ENCODE measurements at places on chromosomes 5 and 9. TPM values are rescaled to one million over a fixed set of nuclear protein-coding genes. Genes with fewer than 3 reads are reported as not detected.

Gene GOLGA2
- total RNA-seq = 46.5 TPM

Gene SYK
- total RNA-seq = 0.09 TPM

Gene AOPEP
- 162 TPM for total RNA-seq

Gene TRIM14
- 13.2 TPM for total RNA-seq

Gene OLFM1
- 10.3 TPM for total RNA-seq

Gene IL9
- not detected for total RNA-seq

Gene SH2D3C
- total RNA-seq = 0.06 TPM

Gene BHMT2
- total RNA-seq = not detected

Gene SLC23A1
- 1.5 TPM for total RNA-seq

Gene SLC4A9
- total RNA-seq = not detected

Gene ABO
- not detected for total RNA-seq

Gene ADAMTSL2
- total RNA-seq = not detected

Gene SLU7
- 37.2 TPM for total RNA-seq

Gene FAT2
- total RNA-seq = 0.01 TPM

Gene COL23A1
- not detected for total RNA-seq

Gene PAEP
- 0.14 TPM for total RNA-seq

Gene CBY3
- total RNA-seq = not detected

Gene DNM1
- total RNA-seq = 96.1 TPM

Gene MRPS30
- total RNA-seq = 38.4 TPM

Gene IFNA21
- total RNA-seq = not detected

Gene PCDHB3
- not detected for total RNA-seq

Gene PHF24
- 0.10 TPM for total RNA-seq

Gene CDH9
- total RNA-seq = not detected

Gene RANBP6
- total RNA-seq = 14.6 TPM

Gene SPATA6L
- total RNA-seq = 2.4 TPM

Gene DMRTA1
- 0.73 TPM for total RNA-seq

Gene SLC9A3
- 2.4 TPM for total RNA-seq

Gene PRDM9
- not detected for total RNA-seq

Gene GPRIN1
- total RNA-seq = 7.1 TPM

Gene IPPK
- total RNA-seq = 14.4 TPM

Gene TOR2A
- 15.4 TPM for total RNA-seq

Gene ADGRV1
- total RNA-seq = 0.69 TPM

Gene SHISAL2B
- not detected for total RNA-seq

Gene PRLR
- 0.09 TPM for total RNA-seq

Gene LRRC19
- not detected for total RNA-seq

Gene MLANA
- not detected for total RNA-seq

Gene RASGRF2
- total RNA-seq = 2.1 TPM

Gene SCGB3A2
- not detected for total RNA-seq

Gene KCNV2
- not detected for total RNA-seq

Gene HBEGF
- total RNA-seq = 8.9 TPM

Gene ACOT12
- not detected for total RNA-seq

Gene LCN10
- not detected for total RNA-seq

Gene TMEM215
- total RNA-seq = 0.02 TPM

Gene TPPP
- 6.4 TPM for total RNA-seq

Gene IL5
- total RNA-seq = not detected

Gene DMRT3
- not detected for total RNA-seq

Gene PCDHA10
- total RNA-seq = 0.01 TPM

Gene FGF18
- 0.62 TPM for total RNA-seq

Gene ASPN
- not detected for total RNA-seq

Gene FBP1
- total RNA-seq = not detected

Gene EGFLAM
- not detected for total RNA-seq

Gene PRRT1B
- 0.70 TPM for total RNA-seq

Gene PCA3
- total RNA-seq = not detected

Gene FOXI1
- total RNA-seq = not detected

Gene C7
- total RNA-seq = not detected
